ENCODE measurements at places on chromosomes 3 and 15. TPM values are rescaled to one million over a fixed set of nuclear protein-coding genes. Genes with fewer than 3 reads are reported as not detected.

The GOLGA6L7 gene
- total RNA-seq: not detected

The TM4SF1 gene
- 24.9 TPM for total RNA-seq

The VILL gene
- 69.7 TPM for total RNA-seq

The SH2D7 gene
- total RNA-seq: 1.9 TPM

The CLRN1 gene
- not detected for total RNA-seq

The CASR gene
- total RNA-seq: 0.36 TPM

The EFCC1 gene
- total RNA-seq: 12.0 TPM

The GP5 gene
- total RNA-seq: 0.19 TPM

The PRSS50 gene
- not detected for total RNA-seq

The HESX1 gene
- not detected for total RNA-seq

The FGD5 gene
- total RNA-seq: 6.1 TPM

The STIMATE gene
- 9.3 TPM for total RNA-seq

The CTDSPL gene
- total RNA-seq: 59.1 TPM

The WDR93 gene
- not detected for total RNA-seq

The FANCD2 gene
- 12.9 TPM for total RNA-seq

The B2M gene
- 7,652 TPM for total RNA-seq

The LYZL4 gene
- not detected for total RNA-seq

The GJD2 gene
- not detected for total RNA-seq

The HDGFL3 gene
- total RNA-seq: 7.3 TPM

The ACP3 gene
- total RNA-seq: 9.6 TPM

The TMEM158 gene
- 1.9 TPM for total RNA-seq

The STAB1 gene
- total RNA-seq: 51.7 TPM

All from mucosa of descending colon (tissue), 3 donors.